Stimulated activated CD4-positive, alpha-beta T cell treated with anti-CD3 and anti-CD28 coated beads, Interleukin-1b, Interleukin-23, amount 100 ng/mL, for 48 hours (primary cell): ENCODE measurements at places on chromosomes 12 and 14.

GRCh38 chr14:75298187-75298965 lies 19.7 kb downstream of the FOS start:
- DNase-seq = no peak

GRCh38 chr14:56379956-56380355 lies 199.6 kb upstream of the TMEM260 start:
- no peak for DNase-seq

DNA sequence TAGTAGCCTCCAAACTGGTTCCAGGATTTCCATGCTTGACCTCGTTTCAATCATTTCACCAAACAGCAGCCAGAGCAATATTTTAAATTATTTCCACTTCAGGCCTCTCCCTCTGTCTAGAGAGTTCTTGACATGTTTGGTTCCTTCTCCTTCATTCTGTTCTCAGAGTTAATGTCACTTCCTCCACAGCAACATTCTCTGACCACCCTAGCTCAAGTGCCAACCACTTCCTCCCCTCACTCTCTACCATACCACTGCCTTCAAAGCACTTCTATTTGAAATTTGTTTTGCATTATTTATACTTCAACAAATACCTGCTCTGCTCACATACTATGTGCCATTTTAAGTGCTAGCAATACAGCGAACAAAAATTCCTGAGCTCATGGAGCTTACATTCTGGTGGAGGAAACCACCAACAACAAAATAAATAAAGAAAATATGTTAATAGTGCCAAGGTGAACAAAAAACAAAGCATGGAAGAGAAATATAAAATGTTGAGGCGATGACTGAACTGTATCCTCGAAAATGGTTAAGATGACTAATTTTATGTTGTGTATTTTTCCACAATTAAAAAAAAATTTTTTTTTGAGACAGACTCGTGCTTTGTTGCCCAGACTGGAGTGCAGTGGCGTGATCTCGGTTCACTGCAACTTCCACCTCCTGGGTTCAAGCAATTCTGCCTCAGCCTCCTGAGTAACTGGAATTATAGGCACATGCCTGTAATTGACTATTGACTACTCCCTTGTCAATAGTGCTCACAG lies 17.3 kb downstream of the BAZ1A start:
- no peak for DNase-seq

DNA sequence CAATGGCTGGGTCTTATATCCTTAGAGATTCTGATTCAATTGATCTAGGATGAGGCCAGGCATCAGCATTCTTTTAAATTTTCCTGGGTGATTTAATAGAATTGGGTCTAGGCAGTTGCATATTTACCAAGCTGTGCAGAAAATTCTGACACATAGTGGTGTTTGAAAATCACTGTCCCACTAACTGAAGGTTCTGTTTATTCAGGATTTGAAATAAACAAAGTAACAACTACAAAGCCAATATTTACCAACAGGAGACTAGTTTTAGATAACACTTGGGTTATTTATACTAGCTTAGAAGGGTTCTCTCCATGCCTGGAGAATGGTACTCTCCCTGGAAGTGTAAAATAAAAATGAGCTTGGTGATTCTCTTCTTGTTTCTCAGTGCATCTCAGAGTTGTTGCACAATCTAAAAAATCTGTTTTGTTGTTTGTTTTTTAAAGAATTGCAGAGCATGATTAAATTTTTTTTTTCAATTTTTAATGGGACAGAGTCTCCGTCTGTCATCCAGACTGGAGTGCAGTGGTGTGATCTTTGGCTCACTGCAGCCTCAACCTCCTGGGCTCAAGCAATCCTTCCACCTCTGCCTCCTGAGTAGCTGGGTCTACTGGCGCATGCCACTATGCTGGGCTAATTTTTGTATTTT lies 16.9 kb downstream of the BEST3 start:
- no peak for DNase-seq

- no peak for DNase-seq
Measured at GRCh38 chr12:93208011-93208410, 169.7 kb upstream of the NUDT4 start.

- DNase-seq = no peak
Measured at GRCh38 chr12:105622220-105622619, 291.7 kb downstream of the C12orf75 start.

DNA sequence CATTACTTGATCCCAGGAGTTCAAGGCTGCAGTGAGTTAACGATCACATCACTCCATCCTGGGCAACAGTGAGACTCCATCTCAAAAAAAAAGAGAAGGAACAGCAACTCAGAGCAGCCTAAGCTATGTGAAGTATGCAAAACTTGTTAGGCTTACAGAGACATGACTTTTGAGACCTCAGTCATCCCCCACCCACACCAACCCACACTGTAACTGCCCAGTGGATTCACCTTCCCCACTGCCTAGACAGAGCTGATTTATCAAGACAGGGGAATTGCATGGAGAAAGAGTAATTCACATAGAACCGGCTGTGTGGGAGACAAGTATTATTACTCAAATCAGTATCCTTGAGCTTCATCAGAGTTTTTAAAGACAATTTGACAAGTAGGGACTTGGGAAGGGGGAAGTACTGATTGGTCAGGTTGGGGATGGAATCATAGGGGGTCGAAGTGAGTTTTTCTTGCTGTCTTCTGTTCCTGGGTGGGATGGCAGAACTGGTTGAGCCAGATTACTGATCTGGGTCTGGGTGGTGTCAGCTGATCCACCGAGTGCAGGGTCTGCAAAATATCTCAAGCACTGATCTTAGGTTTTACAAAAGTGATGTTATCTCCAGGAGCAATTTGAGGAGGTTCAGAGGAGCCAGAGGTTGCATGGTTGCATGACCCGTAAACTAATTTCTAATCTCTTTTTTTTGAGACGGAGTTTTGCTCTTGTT lies 6.2 kb upstream of the WDR89 start:
- DNase-seq = peak; percentile 16

- no peak for DNase-seq
Measured at GRCh38 chr14:22122829-22123560, 449.4 kb upstream of the OR4E1 start.

GRCh38 chr12:69662764-69663163 lies 36.3 kb downstream of the BEST3 start:
- no peak for DNase-seq

DNA sequence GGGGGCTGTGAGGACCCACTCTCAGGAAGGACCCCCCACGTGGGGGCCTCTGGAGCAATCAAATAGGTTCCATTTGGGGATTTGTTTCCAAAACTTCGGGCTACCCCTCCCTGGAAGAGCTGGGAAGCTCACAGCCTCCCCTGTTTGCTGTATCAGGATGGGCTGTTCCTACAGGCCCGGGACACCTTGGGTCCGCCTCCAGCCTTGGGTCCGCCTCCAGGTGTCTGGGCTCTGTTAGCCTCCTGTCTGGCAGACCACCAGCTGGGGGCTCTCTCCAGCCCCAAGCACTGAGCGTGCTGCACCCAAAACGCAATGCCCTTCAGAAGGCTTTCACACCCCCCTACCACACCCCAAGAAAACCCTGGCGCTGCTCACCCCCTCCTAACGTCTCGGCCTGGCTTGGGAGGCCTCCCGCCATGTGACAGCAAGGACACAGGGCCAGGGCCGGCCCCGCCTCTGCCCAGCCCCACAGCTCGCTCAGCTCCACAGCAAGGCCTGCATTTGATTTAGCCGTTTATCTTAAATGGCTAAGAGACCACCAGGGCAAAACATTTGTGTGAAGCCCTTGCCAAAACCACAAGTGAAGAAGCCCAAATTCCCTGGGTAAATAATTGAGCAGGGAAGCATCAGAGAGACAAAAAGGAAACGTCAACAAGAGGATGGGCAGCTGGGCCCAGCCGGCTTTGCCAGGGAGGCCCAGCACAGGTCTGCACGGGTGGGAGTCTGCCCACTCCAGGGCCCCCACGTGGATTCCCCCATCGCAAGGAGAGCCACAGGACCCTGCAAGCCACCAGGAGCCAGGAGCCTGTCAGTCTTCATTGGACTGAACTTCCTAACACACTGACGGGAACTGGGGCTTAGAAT lies 39.9 kb downstream of the BCL11B start:
- DNase-seq = no peak

- DNase-seq = no peak
Measured at GRCh38 chr12:110794623-110795280, 52.0 kb upstream of the CCDC63 start.
